Fibroblast of skin of left biceps (primary cell): ENCODE measurements at places on chromosomes 6 and 20.

DNA sequence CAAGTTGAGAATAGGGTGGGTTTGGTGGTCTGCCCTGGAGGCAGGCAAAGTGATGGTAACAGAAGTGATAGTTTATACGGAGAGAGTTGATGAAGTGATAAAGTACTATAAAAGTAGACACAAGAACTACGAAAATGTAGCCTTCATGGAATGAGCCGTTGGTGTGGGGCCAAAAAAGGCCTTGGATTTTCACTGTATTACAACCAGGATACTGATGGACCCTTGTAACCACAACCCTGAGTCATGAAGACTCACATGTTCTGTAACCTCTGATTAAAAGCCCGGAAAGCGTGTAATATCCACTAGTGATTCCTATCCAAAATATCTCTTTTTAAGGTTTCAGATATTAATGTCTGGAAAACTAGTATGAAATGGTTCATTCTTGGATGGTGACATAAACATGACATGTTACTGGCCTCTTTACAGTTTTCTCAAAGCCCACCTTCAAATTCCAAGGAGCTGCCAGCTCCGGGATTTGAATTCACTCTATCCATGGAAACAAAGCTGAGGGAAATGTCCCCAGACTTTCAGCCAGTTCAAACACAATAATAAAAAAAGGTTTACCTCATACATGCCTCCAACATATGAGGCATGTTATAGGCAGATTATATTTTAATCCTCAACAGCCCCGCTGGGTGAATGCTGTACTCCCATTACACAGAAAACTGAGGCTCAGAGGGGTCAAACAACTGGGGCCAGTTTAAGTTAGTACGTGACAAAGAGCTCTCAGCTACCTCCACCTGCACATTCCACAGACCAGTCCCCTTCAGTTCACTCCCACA, 55.4 kb downstream of the MRPL14 start:
- DNase-seq, result peak; percentile 96

DNA sequence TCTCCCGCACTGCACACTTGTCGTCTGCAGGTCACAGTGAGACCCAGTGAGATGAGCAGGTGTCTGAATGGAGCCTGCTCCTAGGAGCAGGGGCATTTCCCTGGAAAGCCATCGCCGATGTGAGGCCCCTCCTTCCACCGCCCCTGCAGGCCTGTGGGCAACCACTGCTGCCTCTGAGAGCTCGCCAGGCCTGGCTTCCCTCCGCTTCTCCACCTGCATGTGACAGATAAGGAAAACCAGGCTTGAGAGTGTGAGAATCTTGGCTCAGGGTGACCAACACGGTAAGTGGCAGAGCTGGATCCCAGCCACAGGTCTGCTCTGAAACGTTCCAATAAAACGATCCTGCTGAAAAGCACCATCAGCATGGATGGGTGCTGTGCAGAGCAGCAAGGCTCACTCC, 332.8 kb downstream of the CDH4 start:
- DNase-seq, result no peak

DNA sequence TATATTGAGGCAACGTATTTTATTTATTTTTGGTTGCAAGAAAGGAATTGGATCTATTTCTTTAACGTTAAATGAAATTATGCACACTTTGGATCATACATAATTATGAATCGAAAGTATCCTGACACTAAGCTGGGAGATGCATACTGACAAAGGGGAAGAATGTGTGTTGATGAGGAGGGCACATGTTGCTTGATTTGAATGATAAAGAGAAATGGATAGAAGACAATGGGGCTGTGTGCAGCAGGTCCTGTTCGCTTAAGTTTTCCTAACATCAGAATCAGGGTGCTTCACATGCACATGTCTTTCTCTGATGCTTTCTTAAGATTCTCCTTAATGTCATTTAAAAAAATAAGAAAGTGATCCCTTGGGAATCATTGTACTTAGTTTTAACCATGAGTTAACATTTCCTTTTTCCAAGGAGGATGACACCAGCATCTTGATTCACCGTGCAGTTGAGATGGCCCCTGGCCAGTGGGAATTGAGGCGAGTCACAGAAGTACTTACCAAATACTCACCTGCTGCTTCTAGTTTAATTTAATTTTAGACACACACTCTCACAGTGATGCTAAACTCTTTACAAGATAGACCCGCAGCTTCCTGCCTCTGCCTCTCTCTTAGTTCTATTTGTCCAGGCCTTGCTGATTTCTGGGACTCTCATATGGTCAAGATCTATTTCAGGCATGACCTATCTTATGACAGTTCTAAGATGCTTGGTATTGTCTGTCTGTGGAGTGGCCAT, 116.5 kb downstream of the CLIC5 start:
- DNase-seq, result no peak

GRCh38 chr6:27426045-27426620, 37.6 kb downstream of the ZNF391 start:
- no peak for DNase-seq

GRCh38 chr20:4867051-4867450, 134.3 kb downstream of the SLC23A2 start:
- DNase-seq, result no peak

GRCh38 chr6:44867571-44868334, 460.4 kb upstream of the RUNX2 start:
- no peak for DNase-seq

DNA sequence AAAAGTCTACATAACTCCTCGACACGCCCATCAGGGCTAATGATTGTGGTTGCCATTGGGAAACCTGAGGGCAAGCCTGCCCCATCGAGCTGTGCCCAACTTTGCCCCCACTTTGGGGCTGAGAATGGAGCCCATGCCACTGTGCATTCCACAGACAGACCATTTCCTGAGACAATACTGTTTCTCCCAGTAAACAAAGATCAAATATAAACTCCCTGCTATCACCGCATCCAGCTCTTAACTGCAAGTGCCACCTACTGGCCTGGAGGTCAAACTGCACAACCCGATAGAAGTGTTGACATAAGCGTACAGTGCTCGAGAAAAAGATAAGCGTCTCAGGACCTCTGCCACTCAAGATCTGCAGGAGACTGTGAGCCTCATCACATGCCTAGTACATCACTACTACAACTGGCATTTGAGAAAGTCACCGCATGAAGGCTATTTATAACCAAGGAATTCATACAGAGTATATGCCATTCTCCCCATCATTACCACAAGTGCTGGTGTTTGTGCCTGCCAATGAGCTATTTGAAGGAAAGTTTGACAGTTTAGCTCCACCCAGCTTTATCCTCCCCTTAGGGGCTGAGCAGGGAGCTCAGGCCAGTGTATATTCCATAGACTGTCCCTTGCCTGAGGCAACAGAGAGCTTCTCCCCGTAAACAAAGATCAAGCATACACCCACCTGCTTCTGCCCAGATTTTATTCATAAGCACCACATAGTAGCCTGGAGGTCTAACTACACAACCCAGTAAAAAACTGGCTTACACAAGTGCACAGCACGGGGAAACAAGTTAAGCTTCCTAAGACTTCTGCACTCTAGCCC, 4.5 kb upstream of the DEFB126 start:
- no peak for DNase-seq
